ENCODE measurements at places on chromosomes 2 and 18.
A peak's percentile ranks its signal among the peaks of the same experiment; 100 is the strongest.

GRCh38 chr2:19881908-19882265 lies 19.9 kb downstream of the TTC32 start:
- DNase-seq, result no peak

DNA sequence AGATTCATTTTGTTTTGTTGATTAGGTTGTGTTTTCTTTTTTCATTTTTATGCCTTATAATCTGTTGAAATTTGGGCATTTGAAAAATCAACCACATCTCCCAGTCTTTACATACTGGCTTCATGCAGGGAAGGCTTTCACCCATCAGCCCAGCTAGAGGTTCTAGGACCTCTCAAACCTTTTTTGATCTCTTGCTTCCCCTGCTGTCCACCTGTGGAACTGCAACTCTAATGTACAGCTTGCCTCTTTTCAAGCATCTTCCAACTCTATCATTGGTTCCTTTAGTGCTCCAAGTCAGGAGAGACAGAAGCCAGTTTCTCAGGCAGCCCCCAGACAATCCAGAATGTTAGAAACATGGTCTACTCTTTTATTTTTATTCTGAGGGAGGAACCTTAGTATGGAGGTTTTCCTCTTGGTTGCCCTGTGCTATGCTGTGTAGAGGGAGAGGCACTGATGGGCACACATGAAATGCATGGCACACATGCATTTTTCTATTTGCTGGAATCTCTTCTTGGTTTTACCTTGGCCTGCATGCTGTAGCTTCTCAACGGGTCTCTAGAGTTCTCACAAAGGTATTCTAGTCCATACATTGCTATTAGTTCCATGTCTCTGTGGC lies 107.2 kb upstream of the L3MBTL4 start:
- DNase-seq, result peak; percentile 93

- peak; percentile 16 for DNase-seq
Measured at GRCh38 chr2:171210864-171211431, 50.3 kb upstream of the TLK1 start.

GRCh38 chr2:164014791-164015190 lies 279.0 kb upstream of the FIGN start:
- no peak for DNase-seq

DNA sequence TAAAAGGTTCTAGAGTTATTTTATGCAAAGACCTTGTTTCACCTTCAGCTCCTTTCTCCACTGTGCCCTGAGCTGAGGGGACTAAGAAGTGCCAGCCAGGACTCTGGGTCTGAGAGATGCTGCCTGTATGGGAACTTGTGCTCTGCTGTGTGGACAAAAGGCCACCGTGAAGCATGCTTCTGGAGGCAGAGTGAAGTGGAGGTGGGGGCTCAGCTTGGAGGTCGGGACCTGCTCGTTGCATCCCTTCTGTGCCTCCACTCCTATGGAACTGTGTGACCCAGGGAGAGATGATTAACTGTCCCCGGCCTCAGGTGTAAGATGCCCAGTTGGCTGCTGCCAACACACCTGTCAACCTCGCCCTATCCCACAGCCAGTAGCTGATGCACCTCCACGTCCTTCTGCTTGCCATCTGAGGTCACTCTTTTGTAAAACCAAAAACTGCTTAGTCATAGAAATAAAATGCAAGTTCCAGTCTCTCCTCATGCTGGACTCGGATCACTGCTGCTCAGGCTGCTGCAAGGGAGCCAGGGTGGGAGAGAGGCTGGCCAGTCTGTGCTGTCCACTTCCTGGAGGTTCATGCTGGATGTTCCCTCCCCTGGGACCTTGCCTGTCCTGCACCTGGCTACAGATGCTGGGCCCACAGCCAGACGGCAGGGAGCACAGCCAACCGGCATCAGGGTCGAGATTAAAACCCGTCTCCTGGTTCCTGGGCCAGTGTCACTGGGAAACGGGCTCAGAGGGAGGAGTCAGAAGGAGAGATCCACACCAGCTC lies 113.2 kb downstream of the ACKR3 start:
- DNase-seq, result no peak

- DNase-seq, result no peak
Measured at GRCh38 chr2:121583555-121583954, 52.9 kb downstream of the RNU4ATAC start.

DNA sequence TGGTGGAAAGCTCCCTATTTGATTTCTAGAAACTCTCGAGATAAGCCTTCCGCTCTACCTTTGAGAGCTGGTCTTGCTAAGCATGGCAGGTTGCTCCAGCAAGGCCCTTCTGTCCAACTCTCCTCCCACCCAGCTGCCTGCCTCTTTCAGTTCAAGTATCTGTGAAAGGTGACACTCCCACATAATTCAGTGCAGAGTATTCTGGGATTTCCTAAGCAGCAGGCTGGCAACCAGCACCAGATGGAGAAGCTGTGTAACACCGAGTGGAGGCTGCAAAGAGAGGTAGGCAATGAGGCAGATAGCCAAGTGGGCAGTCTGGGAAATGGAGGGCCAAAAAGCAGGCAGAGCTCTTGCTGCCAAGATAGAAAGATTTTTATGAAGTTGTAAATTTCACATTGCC lies 88.4 kb upstream of the CAVIN2 start:
- peak; percentile 87 for DNase-seq

DNA sequence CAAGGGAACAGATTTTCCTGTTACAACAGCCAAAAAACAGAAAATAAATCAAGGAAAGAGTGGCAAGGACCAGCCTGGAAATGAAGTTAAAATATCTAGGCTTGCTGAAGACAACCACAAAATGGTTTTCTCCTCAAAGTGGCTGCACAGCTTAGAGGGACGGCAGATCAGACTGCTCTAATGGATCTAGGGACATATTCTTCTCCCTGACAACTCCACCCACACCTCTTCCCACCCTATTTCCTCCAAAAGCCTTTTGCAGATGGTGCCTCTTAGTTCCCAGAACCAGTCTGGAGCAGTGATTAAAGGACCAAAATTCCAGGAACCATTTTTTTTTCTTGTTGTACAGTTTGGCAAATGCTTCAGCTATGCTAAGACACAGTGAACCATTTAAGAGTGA lies 220.2 kb upstream of the SIX2 start:
- no peak for DNase-seq

- DNase-seq, result peak; percentile 92
Measured at GRCh38 chr2:169109502-169110409, 40.4 kb downstream of the DHRS9 start.

GRCh38 chr18:63079114-63079513 lies 240.5 kb downstream of the BCL2 start:
- DNase-seq, result peak; percentile 99

DNA sequence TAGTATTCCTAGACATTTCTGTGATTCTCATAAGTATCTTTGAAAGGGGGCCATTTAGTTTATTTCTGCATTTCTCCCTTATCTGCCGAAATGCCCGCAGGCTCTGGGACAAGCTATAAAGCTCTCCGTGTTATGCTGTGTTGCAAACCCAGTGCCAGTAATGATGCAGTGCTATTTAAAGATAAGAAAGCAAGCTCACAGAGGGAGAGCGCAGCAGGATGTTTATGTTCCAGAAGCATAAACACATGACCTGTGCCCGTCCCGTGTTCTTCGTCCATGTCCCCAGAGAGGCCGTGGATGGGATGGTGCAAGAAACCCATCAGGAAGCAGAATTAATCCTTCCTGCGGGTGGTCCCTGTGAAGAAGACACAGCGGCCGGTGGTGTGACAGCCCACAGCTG lies 99.4 kb downstream of the NEDD4L start:
- DNase-seq, result no peak

DNA sequence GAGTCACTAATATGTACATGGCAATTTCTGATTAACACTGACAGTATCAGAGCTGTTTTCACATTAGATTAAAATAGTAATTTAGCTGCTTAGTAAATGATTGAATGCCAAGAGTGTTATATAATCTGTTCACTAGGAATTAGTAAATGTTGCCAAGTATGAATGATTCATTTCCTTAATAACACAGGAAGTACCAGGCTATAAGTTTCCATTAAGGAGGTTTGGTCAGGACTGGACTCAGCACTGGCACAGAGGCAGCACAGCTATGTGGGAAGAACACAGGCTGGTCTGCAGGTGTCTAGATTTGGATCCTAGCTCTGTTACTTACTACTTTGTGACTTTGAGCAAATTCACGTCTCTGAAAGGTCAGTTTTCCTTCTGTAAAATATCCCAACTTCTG lies 97.2 kb downstream of the TDRD15 start:
- peak; percentile 11 for DNase-seq

- peak; percentile 28 for DNase-seq
Measured at GRCh38 chr18:45255197-45255890, 359.9 kb upstream of the SLC14A2 start.

GRCh38 chr2:127575941-127576432 lies 40.5 kb downstream of the MYO7B start:
- DNase-seq, result no peak

DNA sequence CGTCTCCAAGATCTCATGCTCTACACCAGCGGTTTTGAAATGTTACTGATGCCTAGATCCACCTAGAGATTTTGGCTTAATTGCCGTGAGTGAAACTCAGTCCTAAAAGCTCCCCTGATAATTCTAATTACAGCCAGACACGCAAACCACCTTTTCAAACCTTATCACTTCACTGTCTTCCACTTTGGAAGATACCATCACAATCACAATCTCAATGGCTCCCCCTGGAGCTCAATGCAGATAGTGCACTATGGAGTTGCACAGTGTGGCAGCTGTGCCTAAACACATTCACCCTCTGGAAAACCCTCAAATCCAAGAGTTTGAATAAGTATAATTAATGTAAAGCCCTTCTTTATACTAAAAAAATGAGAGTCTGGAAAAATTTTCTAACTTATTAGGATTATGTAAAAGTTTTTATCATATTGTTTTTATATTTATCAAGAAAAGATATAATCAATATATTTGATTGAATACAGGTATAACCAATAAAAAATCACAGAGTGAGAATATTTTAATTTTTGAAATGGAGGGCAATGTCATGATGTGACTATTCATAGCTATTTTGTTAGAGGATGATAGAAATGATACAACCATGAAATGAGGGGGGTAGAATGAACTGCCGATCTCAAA lies 102.9 kb upstream of the SLC8A1 start:
- DNase-seq, result peak; percentile 66

- DNase-seq, result peak; percentile 46
Measured at GRCh38 chr18:60024857-60025256, 125.1 kb downstream of the PMAIP1 start.

DNA sequence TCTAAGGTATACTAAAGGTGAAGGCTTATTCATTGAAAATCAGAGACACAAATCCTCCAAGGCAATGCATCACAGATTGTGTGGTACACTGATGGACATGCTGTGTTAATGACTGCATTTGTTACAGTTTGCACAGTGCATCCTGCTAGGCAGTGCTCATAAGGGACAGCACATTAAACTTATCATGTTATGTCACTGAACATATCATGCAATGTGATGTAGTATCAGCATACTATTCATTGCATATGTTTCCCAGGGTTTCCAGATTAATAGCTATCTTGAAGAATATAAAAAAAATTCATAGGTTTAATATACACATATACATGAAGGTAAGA lies 225.3 kb downstream of the NCKAP5 start:
- DNase-seq, result no peak

DNA sequence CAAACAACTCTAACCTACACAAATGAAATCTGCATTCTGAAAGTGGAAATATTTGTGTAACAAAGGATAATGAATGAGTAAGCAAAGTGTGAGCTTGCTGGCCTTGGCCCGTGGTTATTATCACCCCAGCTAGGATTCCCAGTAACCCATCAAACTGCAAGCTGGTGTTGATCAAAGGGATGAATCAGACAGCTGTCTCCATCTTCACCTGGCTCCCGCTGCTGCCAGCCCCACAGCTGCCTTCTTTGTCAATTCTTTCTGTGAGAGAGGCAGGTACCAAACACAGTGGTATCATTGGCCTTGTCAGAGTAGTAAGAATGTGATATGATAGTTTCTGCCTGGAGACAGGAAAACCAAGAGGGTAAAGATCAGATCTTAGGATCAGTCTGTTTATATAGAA lies 25.2 kb upstream of the RGPD4 start:
- DNase-seq, result peak; percentile 93

DNA sequence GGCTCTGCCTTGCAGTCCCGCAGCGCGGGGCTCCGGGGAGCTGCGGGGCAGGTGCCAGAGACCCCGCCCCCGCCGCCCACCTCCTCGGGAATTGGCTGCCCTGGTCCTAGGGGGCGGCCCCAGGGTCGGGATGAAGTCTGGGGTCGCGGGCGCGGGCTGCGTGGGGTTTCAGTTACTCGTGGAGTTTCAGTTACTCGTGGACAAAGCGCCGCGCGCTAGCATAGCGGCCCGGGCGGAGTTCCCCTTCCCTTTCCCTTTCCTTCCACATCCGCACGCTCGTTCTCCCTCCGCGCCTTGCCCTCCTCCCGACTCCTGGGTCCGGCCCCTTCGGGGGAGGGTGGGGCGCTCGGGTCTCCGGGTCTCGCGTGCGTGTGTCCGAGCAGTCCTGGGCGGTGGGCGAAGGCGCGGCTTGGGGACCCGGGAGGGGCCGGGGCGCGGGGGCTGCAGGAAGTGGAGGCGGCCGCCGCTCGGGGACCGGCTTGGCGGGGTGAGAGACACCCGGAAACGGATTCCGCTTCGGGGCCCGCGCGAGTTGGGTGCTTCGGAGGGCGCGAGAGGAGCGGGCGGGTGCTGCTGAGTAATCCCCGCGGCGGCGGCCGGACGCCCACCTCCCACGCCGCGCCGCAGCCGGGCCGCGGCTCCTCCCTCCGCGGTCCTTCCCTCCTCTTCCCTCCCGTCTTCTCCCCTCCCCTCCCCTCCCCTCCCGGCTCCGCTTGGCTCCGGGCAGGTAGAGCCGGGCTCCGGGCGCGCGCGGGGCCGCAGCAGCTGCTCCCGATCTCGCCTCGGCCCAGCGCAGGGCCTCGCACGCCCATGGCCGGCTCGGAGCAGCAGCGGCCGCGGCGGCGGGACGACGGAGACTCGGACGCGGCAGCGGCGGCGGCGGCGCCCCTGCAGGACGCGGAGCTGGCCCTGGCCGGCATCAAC lies at the start of gene TTC39C:
Gene TTC39C (plus strand): TSS at position 693 of the 924 bp plus-strand sequence. CDS start 118 bp downstream, at position 811.
- peak; percentile 87 for DNase-seq

DNA sequence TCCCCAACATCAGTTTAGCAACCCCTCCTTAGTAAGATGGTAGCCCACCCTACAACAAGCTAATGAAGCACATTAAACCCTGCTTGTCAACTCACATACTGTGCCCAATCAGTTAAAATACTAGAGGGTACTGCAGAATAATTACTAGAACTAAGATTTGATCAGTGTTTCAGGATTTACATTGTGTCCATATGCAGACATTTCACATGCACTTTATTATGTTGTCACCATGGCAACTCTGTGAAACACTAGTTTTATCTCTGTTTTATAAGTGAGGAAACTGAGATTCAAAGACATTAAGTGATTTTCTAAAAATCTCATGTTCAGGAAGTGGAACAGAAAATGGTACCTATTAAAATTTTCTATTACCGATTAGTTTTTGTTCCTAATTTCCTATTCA lies 61.7 kb downstream of the CYBRD1 start:
- DNase-seq, result no peak

DNA sequence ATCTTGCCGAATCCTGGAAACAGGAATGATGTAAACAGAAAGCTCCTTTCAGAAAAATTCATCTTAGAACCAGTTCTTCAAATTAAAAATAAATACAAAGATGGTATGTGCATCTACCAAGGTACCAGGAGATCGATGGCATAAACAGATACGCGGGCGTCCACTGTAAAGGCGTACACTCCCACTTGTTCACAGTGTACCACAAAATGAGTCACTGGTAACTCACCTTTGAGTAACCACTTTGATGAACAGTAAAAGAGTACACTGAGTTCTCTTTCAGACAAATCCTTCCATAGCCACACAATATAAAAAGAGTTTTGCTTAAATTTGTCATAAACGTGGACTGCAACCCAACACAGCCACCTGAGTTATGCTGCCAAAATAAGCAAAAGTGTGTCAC lies 128.3 kb downstream of the DNER start:
- DNase-seq, result no peak

Data from DMS53 (cell line).